Activated B cell treated with CpG ODN at 0.5 μM for 24 hours (primary cell): ENCODE measurements at places on chromosomes 5 and 9.

- no peak for DNase-seq
Observed at GRCh38 chr5:76144513-76145274, 61.5 kb downstream of the SV2C start.

- no peak for DNase-seq
Observed at GRCh38 chr5:81776258-81776657, 25.4 kb upstream of the SSBP2 start.

- DNase-seq = no peak
Observed at GRCh38 chr9:83000765-83001164, 62.2 kb downstream of the RASEF start.

DNA sequence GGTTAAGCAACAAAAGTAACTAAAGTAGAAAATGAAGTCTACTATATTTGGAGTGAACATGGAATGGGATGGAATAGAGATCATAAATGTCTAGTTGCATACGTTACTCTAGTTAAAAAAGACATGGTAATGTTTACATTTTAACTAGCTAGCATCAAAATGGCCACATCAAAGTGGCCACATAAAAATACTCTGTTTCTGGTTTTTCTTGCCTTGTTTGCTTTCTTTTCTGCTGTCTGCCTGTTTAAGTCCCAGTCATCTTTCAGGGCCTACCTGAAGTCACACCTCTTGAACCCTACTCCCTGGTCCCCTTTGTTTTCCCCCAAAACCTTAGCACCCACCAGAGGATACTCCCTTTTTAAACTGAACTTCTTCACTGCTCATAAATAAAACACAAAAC is 6.4 kb upstream of the KIF2A start:
- no peak for DNase-seq

DNA sequence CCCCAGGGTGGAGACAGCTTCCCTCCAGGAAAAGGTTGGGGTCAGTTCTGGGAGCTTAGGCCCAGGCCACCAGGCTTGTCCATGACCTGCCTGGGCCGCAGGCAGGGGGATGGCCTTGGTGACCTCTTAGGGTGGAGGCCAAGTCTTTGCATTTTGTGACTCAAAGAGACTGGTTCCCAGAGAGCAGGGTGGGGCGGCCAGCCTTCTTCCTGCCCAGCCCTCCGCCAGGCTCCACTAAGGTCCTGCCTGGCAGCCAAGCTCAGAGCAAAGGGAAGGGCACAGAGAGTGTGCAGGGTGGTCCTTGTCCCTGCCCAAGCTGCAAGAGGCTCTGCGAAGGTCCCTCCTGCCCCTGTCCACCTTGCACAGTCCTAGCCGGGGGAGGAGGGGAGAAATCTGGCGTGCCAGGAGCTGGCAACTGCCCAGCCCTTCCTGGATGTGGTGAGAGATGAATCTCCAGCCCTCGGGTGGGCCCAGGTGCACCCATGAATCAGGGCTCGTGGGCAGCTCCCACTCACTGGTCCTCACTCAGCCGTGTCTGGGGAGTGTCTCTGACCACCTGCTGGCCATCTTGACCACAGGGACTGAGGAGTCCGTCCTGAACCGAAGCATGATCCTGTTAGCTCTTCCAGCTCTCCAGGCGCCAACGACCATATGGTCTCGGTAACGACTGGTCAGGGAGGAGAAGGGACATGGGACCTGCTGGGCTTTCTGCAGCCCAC is 2.3 kb upstream of the PTGDS start:
- DNase-seq = no peak

DNA sequence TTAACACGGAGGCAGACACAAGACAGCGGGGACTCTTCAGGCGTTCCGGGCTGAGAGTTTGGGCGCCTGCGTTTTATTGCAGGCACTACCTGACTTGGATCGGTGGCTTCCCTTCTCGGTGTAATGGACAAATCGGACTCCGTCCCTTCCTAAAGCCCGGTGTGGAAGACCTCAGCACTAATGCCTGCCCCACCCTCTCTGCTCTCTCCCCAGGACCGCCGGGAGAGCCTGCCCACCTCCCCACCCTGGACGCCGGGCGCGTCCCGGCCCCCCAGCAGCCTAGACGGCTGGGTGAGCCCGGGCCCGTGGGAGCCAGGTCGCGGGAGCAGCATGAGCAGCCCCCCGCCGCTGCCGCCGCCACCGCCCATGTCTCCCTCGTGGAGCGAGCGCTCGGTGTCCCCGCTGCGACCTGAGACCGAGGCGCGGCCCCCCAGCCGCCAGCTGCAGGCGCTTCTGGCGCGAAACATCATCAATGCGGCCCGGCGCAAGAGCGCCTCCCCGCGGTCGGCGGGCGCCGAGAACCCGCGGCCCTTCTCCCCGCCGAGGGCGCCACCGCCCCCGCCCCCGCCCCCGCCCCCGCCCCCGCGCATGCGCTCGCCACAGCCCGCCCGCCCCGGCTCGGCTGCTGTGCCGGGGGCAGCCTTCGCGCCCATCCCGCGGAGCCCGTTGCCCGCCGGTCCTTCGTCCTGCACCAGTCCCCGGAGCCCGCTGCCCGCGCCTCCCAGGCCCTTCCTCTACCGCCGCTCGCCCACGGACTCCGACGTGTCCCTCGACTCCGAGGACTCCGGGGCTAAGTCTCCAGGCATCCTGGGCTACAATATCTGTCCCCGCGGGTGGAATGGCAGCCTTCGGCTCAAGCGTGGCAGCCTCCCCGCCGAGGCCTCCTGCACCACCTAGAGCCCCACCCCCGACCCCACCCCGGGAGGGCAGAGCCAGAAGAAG is 4.6 kb upstream of the MYOZ3 start:
- peak; percentile 84 for DNase-seq

DNA sequence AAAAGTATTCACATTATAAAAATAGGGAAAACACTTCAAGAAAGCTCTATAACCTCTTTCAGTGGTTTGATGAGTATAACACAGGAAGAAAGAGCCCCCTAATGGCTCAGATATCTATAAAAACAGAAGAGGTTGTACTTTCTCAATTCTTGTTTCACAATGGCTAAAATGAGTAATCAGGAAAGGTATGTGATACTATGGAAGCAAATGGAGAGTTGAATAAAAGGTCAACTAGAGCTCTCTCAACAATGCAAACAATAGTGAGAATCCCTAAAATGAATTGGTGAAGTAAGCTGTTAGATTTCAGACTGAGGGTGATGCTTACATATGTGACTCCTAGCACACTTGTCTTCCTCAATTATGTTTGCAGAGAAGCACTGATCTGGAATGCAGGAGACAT is 584.6 kb upstream of the CDH18 start:
- DNase-seq = no peak

DNA sequence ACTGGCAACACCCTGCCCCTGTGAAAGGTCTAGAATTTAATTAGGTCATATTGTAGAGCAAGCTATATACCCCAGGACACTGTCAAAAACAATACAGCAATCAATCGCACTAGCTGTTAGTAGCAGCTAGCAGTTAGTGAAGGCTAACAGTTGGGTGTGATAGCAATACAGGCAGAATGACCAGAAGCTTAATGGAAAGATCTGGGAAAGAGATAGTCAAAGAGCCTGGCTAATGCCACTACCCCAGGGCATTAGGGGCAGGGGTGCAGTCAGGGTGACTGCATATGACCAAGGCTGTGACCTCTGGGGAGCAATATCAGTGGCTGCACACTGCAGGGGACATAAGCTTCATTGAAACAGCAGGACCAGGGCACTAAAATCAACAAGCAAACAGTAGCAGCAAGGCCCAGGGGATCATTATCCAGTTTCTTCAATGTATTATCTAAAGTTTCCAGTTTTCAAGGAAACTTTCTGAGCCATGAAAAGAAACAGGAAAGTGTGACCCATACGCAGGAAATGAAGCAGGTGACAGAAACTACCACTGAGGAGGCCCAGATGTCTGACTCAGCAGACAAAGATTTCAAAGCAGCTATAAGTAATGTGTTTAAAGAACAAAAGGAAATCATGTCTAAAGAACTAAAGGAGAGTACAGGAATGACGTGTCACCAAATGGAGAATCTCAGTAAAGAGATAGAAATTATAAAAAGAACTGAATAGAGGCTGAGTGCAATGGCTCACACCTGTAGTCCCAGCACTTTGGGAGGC is 82.4 kb downstream of the ZNF354C start:
- DNase-seq = no peak

DNA sequence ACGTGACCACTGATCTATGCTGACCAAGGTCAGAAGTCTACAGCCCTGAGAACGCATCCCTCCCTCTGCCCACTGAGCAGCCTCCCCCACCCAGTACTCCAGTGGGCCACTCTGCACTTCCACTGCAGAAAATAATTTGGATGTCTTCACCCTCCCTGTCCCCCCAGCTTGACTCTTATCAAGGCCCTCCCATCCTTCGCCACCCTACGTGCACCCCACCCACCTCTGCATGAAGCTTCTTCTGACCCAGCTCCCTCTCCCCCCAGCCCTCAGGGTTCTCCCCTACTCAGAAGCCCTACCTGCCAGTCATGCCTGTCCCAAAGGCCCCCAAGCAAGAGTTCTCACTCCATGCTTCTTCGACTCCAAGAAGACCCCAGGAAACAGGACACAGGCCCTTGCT is 138.5 kb upstream of the FSTL4 start:
- DNase-seq = no peak

- DNase-seq = no peak
Observed at GRCh38 chr5:40409601-40410000, 270.1 kb upstream of the PTGER4 start.

- DNase-seq = no peak
Observed at GRCh38 chr5:96577909-96578308, 84.3 kb upstream of the CAST start.

DNA sequence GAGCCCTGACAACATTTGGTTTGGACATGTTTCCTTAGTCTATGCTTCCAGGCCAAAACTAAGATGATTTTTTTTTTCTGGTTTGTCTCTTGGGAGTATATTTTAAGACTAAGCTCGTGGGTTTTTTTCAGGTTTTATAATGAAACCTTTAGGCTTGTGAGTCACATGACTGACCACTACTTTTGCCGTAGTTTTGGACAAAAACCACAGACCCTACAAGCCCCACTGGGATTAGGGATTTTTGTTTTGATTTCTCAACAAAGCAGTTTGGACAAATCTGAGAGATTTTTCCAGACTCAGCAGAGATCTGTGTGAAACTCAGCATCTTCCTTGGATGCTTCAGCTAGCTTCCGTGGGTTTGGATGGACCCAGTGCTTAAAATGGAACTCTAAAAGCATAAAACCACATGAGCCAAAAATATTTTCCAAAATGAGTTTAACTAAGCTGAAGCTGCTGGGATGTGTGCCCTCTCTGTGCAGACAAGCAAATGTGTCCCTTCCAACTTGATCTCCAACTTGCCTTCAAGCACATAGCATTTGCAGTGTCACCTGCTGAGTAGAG is 70.3 kb upstream of the SMIM15 start:
- DNase-seq = no peak

GRCh38 chr5:41925555-41925951 is 472 bp downstream of the FBXO4 start:
- DNase-seq = no peak

GRCh38 chr9:135948968-135949367 is 12.2 kb downstream of the UBAC1 start:
- no peak for DNase-seq

GRCh38 chr9:23541976-23542375 is 284.1 kb downstream of the ELAVL2 start:
- DNase-seq = no peak

DNA sequence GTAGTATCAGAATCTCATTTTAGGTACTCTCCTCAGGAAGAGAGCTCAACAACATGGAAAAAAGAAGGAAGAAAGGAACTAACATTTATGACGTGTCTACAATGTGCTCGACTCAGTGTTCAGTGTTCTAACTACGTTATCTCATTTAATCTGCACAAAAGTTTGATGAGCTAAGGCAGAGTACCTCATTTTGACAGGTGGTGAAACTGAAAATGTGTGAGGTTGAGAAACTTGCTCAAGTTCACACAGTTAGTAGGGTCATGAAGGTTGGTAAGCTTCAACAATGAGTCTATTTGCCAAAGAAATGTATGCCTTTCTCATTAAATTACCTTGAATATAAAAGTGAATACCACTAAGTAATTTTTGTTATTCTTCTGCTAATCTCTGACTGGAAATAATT is 165.1 kb downstream of the CAAP1 start:
- no peak for DNase-seq

- no peak for DNase-seq
Observed at GRCh38 chr9:84945878-84946538, 276.5 kb downstream of the NTRK2 start.

DNA sequence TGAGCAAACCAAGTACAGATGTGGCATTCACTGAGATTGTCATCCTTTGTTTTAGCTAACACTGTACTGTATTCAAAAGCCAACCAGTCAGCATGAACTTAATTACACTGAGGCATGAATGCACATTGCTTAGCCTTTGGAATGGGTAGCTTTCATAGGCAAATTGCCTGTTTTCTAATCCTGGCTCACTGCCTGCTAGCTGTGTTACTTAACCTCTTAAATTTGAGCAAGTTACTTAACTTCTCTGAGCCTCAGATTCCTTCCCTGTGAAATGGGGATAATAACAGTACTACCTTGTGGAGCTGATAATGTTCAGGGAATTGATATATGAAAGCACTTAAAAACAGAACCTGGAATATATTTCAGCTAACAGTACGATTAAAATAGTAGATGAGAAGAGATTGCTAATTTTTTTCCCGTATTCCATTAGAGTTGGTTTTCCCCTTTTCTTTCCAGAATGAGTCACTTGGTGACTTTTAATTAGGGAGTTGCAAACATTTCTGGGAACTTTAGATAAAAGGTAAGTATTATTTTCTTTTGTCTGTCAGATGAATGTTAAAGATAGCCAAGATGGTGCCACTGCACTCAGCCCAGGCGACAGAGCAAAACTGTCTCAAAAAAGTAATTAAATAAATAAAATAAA is 43.9 kb downstream of the ARRDC3 start:
- no peak for DNase-seq

GRCh38 chr9:101628173-101628572 is 33.4 kb upstream of the PPP3R2 start:
- no peak for DNase-seq

- DNase-seq = no peak
Observed at GRCh38 chr5:54257366-54258118, 52.8 kb downstream of the ARL15 start.

GRCh38 chr5:168651648-168652047 is 72.5 kb upstream of the PANK3 start:
- no peak for DNase-seq

- no peak for DNase-seq
Observed at GRCh38 chr9:26159575-26160392, 481.5 kb upstream of the TUSC1 start.

DNA sequence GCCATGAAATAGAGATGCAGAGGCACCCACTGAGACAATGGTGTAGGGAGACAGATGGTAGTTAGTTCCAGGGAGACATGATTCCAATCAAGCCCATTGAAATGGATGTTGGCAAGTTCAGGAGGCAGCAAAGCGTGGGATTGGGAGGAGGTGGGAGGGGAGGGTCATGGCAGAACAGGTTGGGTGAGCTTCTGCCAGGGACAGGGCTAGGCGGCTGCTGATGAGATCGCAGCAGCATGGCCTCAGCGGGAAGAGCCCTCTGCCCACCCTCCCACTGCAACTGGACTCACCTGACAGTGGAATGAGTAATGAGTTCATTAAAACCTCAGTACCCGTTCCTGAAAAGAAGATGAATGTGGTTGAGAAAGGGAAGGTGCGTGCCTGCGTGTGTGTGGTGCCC is 418.2 kb downstream of the CDK5RAP2 start:
- DNase-seq = no peak
